AG20443 (cell line): ENCODE measurements at places on chromosomes 6 and 20.

GRCh38 chr6:138600726-138601125 lies 101.4 kb upstream of the NHSL1 start:
- DNase-seq, result peak; percentile 41

DNA sequence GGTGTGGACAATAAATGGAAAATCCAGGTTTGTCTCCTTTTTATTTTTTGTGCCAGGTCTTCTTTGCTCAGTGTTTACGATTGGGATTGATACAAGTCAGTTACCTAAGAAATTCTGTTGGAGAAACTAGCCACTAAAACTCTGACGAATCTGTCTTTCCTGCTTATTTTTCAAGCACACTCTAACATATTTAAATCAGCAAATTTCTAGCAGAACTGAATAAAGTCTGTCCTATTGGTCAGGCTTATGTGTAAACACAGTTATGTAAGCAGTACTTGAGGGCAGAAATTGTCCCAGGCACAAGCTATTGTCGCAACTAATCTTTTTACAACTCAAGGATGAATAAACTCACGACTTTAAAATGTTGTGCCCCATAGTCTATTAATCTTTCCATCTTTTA lies 12.1 kb upstream of the EXOC2 start:
- DNase-seq, result no peak

DNA sequence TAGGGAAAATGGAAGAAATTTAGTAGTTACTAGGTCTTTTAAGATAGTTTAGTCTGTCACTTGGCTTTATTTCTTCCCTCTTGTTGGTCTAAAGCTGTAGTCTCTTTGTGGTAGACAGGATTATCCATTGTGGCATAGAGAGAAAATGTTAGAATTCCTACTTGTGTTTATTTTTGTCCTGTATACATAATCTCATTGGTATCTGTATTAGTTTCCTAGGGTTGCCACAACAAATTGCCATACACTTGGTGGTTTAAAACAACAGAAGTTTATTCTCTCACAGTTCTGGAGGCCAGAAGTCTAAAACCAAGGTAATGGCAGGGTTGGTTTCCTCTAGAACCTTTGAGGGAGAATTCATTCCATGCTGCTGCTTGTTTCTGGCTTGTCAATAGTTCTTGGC lies 119.4 kb downstream of the ZFAND3 start:
- no peak for DNase-seq

DNA sequence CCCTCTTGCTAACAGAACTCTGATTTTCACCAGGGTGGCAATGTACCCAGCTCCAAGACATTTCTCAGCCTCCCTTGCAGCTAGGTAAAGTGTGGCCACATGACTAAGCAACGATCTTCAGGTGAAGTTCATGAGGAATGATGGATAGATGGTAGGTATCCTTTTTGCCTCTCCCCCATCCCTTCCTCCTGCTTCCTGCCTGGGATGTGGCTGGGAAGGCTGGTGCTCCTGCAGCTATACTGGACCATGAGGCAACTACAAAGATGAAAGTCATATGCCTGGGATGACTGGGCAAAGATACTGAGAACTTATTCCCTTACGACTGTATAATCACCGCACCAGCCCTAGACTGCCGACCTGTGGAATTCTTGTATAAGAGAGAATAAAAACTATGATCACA lies 13.4 kb downstream of the ZNF335 start:
- DNase-seq, result no peak

- DNase-seq, result no peak
Observed at GRCh38 chr20:37280403-37280802, 9.1 kb upstream of the MANBAL start.

DNA sequence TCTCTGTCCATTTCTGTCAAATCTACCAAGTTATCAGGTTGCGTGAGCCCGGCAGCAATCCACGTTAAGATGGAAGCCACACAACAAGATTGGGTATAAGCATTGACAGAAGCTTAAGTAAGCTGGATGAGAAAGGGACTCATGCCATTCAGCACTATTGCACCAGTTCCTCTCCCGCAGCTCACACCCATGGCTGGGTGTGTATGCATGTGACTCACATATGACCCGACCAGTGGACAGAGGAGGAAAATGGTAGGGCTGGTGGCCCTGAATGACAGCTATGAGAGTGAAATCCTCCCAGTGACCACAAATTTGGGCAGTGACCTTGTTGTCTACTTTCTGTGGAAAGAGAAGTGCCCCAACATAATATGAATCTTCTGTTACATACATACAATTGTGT lies 113.5 kb downstream of the OTOR start:
- DNase-seq, result no peak

- DNase-seq, result peak; percentile 26
Observed at GRCh38 chr6:36599791-36600209, 5.6 kb downstream of the SRSF3 start.

DNA sequence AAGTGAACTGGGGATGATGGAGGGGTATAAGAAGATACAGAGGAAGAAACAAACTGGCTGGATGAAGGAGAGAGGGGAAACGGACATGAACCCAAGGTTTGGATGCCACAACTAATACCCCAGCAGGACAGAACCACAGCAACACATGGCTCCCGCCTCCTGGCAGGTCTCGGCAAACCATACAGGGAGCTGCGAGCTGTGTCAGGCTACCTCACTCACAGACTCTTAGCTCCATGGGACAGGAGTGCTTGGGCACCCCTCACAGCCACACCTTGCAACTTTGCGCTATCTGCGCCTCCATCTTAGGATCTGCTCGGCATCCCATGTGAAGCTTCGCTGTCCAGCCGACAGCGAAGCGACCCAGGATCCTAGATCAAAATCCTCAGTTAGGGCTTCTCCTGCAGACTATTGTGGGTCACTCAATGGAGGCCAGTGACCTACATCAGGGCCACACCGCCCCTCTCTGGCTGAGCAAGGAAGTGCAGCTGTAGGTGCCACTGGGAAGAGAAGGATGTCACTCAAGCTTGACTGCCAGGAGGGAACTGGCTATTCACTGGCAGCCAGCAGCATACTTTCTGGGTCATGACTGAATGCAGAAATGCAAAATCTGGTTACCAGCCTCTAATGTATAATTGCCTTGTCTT lies 174.4 kb upstream of the RIN2 start:
- peak; percentile 76 for DNase-seq

- peak; percentile 30 for DNase-seq
Observed at GRCh38 chr6:52909531-52909930, at the start of gene GSTA3. GSTA3 (minus strand) TSS chr6:52909698; CDS start chr6:52905834, 3,864 bp downstream.
